ENCODE measurements at places on chromosomes 1 and 21.

- DNase-seq: no peak
These were observed 267.7 kb downstream of the PCP4 start for GRCh38 chr21:40134731-40135492.

DNA sequence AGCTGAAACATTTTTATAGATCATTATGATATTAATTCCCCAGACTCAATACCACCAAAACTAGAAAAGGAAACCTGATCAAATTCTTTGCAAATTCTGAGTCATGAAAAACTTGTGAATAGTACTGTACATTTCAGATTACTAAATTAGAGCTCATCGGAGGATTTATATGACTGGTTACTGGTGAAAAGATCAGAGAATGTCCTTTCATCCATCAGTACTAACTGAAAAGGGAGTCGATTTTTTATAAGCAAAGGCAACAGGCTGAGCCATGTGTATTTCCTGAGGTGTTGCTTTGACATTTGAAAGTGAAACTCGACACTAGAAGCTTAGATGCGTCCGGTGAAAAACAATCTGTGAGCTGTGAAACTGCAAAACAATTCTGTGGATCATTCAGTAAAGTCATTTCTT is 155.7 kb downstream of the TNFSF18 start:
- DNase-seq: no peak

DNA sequence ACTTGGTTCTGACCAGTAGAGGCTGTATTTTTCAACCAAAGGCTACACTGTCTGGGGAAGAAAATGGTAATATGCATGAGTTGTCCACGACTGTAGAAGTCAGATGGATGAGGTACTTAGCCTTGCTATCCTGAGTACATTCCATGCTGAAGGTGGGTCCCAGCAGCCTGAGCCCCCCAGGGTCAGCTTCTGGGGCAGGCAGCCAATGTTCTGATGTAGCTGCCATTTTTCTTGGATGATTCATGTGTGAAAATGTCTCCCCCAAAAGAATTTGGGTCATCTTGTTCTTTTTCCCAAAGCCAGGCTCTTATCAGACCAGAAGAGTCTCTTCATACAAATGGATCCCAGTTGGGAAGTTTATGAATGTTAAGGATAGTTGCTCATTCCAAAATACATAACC is 172.2 kb upstream of the UBE2U start:
- no peak for DNase-seq

DNA sequence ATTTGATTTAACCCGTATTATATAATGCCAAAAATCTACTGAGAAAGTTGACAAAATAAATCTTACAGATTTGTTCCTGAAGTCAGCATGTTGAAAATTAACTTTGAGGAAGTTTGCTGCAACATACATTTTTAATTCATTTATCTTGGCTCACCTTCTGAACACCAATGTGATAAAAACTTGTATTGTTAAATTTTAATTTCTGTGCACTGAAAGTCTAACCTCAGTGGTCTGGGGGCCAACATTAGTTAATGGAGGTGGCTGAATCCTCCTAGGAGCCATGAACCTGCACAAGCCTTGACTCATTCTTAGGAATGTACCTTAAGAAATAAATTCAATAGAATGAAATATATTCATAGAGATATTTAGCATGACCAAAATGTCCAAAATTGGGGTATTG is 95.3 kb downstream of the ADSS2 start:
- no peak for DNase-seq

GRCh38 chr1:186828611-186829454 is at the start of gene PLA2G4A:
Gene PLA2G4A (plus strand): TSS chr1:186828949. CDS start chr1:186854355, 25,406 bp downstream.
- no peak for DNase-seq

- DNase-seq: no peak
These were observed 82.4 kb upstream of the CYYR1 start for GRCh38 chr21:26655460-26655859.

GRCh38 chr21:35473496-35473895 is 424.4 kb upstream of the RUNX1 start:
- no peak for DNase-seq

DNA sequence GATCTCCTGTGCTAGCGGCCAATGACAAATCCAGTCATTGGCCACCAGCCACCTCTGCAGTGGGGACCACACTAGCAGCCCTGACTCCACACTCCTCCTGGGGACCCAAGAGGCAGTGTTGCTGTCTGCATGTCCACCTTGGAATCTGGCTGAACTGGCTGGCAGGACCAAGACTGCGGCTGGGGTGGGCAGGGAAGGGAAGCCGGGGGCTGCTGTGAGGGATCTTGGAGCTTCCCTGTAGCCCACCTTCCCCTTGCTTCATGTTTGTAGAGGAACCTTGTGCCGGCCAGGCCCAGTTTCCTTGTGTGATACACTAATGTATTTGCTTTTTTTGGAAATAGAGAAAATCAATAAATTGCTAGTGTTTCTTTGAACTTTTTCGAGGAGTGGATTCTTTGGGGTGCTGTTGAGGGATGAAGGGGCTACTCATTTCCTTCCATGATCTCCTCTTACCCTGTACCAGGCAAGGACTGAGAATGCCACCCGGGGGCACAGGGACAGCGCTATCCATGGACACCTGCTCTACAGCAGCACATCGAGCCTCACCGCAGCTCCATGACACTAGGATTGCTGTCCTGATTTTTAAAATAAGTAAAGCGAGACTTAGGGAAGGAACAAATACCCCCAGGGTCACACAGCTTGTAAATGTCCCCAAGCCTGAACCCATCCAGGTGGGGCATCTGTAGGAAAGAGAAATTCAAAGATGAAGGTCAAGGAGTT is 44.7 kb downstream of the TNNT2 start:
- DNase-seq: no peak

DNA sequence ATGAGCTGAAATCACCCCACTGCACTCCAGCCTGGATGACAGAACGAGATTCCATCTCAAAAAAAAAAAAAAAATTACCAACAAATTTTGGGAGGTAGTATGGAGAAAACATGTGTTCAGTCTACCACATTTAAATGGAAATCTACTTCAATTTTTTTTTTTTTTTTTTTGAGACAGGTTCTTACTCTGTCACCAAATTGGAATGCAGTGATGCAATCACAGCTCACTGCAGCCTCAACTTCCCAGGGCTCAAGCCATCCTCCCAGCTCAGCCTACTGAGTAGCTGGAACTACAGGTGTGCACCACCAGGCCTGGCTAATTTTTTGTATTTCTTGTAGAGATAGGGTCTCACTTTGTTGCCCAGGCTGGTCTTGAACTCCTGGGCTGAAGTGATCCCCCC is 82.1 kb downstream of the GFI1 start:
- DNase-seq: no peak

- no peak for DNase-seq
These were observed at the start of gene NCF2 for GRCh38 chr1:183590244-183591191. Gene NCF2 (minus strand): TSS chr1:183590459. CDS start chr1:183590329, 130 bp downstream.

- no peak for DNase-seq
These were observed 22.7 kb downstream of the CCN1 start for GRCh38 chr1:85603086-85603880.

GRCh38 chr21:38567335-38567969 is 69.2 kb upstream of the ERG start:
- DNase-seq: no peak

GRCh38 chr1:108670131-108670773 is 9.4 kb upstream of the HENMT1 start:
- DNase-seq: no peak

DNA sequence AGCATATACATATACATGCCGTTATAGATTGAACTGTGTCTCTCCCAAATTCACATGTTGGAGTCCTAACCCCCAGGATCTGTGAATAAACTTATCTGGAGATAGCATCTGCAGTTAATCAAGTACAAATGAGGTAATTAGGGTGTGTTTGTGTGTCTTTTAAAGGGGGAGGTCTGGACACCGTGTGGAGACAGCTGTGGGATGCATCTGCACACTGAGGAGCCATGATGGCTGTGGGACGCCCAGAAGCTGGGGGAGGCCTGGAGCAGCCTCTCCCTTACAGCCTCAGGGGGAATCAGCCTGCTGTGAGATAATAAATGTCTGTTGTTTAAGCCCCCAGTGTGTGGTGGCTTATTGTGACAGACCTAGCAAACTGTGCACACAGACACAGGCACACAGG is 51.8 kb upstream of the COL18A1 start:
- DNase-seq: no peak

DNA sequence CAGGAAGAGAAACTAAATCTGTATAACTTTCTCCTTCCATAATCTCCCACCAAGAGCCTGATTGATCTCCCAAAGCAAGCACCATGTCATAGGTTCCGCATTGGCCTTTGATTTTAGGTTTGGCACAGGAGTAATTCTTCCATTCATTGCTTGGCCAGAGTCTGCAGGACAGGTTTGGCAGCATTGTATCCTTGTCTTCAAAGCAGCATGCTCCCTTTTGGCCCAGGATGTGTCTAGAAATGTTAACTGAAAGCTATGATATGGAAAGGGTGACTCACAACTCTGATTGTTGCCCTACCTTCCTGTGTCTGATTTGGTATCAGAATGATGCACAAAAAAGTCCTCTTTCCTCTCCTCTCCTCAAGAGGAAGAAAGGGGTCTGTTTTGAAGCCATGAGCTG is 824.3 kb upstream of the PRMT6 start:
- DNase-seq: no peak

GRCh38 chr1:45876000-45876617 is 72.7 kb downstream of the MAST2 start:
- DNase-seq: no peak

DNA sequence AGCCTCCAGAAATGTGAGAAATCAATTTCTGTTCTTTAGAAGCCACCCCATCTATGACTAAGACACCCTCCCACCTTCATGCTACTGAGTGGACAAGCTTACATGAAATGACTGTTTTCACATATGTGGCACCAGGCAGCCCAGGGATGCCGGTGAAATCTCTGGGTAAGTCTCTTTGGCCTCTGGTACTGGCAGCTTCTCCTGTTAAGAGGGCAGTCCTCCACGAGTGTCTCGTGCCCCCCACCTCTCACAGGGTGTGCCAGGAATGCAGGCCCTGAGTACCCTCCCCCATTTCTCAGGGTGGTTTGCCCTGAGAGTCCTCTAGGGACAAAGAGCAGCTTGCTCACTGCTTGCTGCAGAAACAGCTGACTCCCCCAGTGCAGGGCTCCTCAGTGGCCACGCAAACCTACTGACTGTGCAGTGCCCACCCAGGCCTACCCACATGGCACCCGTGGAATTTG is 3.2 kb upstream of the PRXL2B start:
- DNase-seq: no peak

GRCh38 chr1:39576016-39576657 is 453 bp downstream of the PABPC4 start:
- DNase-seq: no peak

GRCh38 chr1:15022048-15022447 is 131.5 kb upstream of the TMEM51 start:
- DNase-seq: no peak

- DNase-seq: no peak
These were observed 117.5 kb downstream of the C1orf21 start for GRCh38 chr1:184504040-184504954.

DNA sequence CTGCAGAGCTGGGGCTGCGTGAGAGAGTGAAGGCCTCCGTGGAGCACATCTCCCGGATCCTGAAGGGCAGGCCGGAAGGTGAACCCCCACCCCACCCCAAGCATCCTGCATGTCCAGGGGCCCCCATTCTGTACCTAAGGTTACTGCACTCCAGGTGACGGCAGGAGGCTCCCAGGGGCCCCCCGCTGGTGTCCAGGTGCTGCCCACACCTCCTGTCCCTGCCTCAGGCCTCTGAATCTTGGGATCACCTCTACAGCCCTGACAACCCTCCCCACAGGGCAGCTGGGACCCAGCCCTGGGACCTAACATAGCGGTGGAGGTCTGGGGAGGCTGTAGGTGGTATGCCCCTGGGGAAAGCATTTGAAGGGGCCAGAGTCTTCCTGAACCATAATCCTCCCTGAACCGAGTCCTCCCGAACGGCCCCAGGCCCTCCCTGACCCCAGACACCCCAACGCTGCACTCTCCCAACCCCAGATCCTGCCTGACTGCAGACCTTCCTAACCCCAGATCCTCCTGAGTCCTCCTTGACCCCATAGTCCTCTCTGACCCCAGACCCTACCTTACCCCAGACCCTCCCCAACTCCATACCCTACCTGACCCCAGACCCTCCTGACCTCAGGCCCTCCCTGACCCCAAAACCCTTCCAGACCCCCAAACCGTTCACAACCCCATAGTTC is 33.5 kb downstream of the TRIM11 start:
- DNase-seq: no peak

DNA sequence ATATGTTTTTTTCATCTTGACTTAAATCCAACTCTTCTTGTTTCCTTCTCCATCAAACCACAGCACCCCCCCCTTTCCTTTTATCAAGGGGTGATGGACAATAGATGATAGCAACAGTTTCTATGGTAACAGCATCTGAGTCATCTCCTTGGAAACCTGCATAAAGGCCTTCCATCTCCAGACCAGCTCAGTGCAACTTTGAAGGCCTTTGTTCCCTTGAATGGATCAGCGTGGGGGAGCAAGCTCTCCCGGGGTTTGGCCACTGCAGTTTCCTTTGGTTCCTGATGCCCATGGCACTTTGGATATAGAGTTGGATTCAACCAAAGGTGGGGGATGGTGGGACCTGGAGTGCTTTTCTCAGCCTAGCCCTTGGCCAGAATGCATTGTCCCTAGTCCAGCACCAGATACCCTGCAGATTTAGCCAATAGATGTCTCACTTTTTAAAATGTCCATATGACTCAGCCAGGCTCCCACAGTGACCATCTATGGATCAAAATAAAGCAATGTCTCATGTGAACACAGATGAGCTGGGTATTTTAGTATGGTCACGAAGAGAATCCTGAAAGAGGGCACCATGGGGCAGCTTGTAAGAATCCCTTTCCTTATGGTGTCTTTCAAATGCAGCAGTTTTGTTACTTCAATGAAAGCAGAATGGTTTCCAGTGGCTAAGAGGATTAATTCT is 127.7 kb downstream of the SPATA46 start:
- no peak for DNase-seq

DNA sequence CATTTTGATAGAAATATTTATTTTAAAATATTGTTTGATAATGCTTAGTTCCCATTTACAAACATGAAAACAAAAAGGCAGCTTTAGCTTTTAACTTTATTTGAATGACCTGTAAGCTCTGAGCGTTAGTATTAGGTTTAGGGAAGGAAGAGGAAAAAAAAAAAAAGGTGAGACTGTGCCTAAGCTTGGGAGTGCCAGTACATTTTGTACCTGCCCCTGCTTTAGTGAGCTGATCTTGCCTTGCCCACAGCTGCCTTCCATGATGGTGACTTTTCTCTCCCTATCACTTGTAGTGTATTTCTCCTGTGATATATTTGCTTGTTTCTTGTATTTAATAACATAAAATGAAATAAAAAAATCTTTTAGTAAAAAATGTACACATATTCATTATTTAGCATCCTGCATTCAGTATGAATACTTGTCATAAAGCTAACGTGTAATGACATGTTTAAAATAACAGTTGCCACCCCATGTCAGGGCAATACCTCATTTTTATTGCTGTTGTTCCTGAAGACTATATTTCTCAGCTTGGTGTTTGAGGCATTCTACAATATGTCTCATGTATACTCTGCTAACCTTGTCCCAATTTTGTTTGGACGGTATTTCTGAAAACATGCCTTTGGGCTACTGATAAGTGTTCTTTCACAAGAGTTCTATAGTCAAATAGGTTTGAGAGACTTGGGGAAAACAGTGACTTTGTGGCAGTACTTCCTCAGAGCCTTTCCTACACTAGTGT is 76.3 kb downstream of the NEK7 start:
- DNase-seq: no peak

All from stimulated activated CD8-positive, alpha-beta memory T cell treated with anti-CD3 and anti-CD28 coated beads, Interleukin-7, amount 100 ng/mL, for 4 hours (primary cell).